ENCODE measurements at places on chromosomes 6 and 20.

DNA sequence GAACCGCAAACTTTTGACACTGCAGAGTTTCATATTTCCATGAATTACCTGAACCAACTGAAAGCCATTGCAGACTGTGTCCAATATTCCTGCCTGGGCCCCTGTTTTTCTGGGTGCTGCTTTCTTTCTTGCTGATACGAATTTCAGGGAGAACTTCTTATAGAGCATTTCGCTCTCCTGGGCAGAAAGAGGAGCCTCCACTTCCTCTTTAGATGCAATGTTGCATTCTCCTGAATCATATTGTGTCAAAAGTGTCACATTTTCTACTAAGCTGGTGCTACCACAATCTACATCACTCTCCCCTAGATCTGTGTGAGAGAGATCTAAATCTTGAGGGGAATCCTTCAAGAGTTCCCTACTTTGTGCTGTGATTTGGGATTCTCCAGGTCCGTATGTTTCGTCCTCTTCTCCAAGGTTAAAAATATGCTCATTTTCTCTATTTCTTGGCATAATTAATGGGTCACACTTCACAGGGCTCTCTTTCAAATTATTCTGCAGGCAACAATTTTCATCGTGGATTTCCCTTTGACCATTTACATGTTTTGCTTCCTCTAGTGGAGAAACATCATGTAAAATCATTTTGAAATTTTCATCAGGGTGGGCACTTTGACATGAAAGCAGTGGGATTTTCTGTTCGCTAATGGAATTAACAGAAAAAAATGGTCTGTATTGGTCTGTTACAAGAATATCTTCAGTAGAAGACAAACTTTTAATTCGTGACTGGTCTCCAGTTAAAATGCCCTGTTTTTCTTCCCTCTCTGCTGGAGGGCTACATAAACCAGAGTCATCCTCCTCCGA, 102.3 kb downstream of the DST start:
- DNase-seq, result no peak

GRCh38 chr6:39310542-39310941, 3.7 kb downstream of the KCNK17 start:
- DNase-seq, result no peak

DNA sequence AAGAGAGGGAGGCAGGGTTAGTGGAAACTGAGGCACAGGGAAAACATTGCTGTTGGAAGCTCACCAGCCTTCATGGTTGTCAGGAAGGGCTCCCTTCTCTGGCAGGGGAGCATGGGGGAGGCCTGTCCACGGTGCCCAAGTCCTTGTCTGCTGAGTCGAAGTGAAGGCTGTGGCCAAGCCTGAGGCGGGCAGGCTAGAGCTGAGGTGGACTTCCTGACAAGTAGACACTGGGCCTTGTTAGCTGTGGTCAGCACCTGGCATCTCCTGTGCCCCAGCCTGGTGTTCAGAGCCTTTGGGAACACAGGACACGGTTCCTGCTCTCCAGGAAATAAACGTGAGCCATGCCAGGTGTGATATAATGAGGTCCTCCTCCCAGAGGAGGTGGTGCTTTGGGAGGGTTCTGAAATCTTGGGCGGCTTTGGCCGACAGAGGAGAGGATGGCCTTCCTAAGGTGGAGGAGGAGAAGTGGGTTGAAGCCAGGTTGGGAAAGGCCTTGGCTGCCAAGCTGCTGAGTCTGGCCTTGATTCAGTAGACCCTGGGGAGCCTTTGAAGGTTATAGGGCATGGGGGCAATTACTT, 138.4 kb upstream of the RNF24 start:
- DNase-seq, result no peak

DNA sequence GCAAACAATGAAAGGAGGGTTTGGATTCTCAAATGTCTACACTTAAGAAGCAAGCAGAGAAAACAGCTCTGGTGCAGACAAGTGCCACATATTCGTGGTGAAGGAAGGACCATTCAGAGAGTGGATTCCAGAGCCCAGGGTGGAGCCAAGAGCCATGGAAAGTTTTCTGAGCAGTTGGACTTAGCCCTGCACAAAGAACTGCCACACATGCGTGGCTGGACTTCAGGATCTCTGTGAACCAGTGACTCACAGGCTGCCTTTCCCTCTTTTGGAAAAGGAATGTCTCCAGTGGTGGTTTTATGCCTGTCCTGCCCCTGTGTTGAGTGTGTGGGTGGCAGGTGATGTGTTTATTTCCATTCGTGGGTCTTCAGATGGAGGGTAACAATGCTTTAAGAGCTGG, 489.5 kb downstream of the CDH26 start:
- DNase-seq, result no peak

DNA sequence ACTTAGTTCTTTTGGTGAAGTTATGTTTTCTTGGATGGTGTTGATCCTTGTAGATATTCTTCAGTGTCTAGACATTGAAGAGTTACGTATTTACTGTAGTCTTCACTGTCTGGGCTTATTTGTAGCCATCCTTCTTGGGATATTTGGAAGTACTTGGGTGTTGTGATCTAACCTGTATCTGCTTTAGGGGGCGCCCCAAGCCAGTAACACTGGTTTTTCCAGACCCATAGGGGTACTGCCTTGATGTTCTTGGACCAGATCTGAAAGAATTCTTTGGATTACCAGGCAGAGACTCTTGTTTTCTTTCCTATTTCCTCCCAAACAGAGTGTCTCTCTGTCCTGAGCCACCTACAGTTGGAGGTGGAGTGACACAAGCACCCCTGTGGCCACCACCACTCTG, 309.1 kb upstream of the IMPG1 start:
- DNase-seq, result no peak

- DNase-seq, result no peak
These were observed 466.3 kb upstream of the PLCB4 start for GRCh38 chr20:8602389-8603116.

- no peak for DNase-seq
These were observed 188.2 kb upstream of the FOXQ1 start for GRCh38 chr6:1123386-1124375.

DNA sequence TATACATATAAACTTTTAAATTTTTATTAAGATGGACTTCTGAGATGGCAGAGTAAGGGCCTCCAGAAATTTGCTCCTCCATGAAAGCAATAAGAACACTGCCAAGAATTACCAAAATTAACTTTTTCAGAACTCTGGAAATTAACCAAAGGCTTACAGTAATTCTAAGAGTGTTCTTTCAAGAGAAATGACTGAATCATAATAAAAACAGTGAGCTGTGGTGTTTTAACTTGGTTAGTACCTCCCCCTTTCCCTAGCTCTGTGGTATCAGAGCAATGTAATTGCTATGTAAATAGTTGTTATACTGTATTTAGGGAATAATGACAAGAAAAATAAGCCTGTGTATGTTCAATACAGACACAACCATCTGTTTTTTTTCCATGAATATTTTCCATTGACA, 19.0 kb downstream of the HECA start:
- no peak for DNase-seq

DNA sequence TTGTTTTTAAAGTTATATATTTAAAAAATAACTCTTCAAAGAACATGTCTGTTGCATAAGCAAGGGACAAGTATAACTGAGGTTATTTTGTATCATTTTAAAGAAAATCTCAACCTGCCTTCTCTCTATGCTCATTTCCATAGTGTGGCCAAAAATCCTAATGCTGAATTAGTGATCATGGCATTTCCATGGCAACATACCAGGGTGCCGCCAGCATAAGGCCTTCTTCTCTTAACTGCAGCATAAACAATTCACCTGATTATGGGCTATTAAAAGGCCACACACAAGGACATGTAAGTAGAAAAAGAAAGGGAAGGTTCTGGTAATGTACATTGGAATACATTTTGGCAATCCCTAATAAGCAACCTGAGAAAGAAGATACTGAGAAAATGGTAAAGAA, 95.1 kb upstream of the RNF217 start:
- no peak for DNase-seq

- DNase-seq, result no peak
These were observed 339.9 kb upstream of the ARID1B start for GRCh38 chr6:156437121-156437879.

DNA sequence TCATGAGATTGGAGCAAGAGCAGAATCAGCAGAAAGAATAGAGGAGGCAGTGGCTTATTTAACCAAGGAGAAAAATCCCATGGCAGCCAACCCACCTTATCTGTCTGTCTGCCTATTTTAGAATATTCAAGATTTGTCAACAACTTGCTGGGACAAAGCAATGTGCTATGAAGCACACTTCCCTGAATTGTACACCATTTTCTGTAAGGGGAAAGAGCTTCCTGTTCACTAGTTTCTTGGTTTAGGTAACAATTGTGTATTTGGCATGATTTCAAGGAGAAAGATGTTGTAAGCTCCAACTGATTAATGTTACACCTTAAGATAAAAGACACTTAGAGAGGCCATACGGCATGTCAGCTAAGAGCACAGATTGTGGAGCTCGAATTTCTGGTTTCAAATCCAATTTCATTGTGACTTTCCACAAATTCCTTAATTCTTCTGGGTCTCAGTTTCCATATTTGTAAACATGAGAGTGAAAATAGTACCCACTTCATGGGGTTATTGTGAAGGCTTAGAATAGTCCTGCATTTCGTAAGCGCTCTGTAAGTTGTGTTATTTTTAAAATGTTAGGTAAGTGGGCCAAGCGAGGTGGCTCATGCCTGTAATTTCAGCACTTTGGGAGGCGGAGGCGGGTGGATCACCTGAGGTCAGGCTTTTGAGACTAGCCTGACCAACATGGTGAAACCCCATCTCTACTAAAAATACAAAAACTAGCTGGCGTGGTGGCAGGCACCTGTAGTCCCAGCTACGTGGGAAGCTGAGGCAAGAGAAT, 4.8 kb upstream of the MUC22 start:
- no peak for DNase-seq

GRCh38 chr6:20605581-20605980, 71.3 kb downstream of the CDKAL1 start:
- DNase-seq, result no peak

- no peak for DNase-seq
These were observed 489.8 kb upstream of the SOX4 start for GRCh38 chr6:21103626-21104224.

DNA sequence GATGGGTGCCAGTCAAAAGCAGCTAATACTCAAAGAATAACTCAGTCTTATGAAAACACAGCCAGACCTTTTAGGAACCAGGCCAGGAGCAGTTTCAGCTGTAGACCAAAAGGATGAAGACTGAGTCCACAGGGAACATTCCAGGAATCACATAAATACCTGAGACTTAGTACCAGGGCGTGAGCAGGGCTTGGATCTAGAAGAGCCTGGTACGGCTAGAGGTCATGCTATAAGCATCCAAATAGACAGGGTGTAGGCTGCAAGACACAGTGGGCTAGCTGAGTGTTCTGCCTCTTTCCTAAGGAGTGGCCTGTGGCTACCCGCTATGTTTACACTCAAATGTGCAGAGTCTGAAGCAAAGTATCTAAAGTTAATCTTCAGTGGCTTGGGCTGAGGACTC, 29.5 kb upstream of the LRRC1 start:
- no peak for DNase-seq

GRCh38 chr6:37155394-37156312, 14.3 kb upstream of the PIM1 start:
- peak; percentile 83 for DNase-seq

DNA sequence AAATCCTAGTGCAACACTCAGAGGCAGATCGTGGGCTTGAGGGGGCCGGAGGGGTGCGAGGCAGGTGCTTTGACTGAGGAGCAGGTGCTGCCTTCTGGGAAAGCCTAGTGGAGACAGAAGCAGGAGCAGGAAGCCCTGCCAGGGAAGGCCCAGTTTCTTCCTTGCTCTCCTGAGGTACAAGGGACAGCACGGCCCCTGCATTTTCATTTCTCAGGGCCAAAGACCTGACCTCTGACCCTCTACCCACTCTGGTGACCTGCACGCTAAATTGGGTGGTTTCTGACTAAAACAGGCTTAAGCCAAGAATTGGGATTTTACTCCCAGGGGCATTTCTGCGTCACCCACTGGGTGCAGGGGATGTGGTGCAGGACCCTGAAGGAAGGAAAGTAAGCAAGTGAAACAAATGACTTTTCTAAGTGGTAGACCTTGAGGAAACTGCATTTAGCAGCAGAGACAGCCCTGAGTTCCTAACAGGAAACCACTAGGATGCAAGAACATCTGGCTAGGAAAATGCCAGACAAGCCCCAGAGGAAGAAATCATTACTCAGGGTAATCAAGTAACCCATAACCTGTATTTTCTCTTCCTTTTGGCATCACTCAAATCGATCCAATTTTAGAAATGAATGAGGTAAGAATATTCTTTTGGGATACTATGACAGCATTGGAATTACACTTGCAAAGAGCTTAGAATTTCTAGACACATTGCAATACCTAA, 141.7 kb downstream of the CD164 start:
- DNase-seq, result no peak

DNA sequence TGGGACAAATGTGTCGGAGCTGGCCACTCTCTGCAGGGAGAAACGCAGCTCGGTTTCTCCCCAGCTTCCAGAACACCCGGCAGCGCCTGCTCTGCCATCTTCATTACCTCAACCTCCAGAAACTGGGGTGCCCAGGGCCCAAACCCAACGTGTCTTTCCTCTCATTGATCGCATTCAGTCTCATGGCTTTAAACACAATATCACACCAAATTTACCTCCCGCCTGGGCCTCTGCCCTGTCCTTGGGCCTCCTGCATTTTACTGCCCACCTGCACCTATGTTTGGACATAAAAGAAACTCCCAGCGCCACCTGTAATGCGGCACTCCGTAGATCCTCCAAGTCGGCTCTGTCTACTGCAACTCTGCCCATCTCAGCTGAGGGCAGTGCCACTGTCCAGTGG, 22.2 kb downstream of the SERPINB6 start:
- DNase-seq, result no peak

DNA sequence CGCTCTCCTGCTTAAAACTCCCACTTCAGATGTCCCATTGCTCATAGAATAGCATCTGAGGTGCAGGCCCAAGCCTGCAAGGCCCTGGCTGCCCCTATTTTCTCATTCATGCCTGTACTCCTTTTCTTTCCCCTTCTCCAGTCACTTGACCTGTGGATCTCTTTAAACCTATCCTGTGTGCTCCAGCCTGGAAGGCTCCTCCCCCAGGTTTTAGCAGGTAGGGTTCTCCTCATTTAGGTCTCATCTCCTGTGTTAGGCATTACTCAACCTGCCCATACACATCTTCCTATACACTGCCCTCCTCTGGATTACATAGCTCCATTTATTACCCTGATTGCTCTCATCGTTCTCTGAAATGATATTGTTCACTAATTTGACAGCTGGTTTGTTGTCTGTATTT, 185.3 kb downstream of the BACH2 start:
- no peak for DNase-seq

GRCh38 chr6:83589076-83589475, 76.7 kb downstream of the PRSS35 start:
- DNase-seq, result no peak

GRCh38 chr20:50772420-50773185, 22.3 kb upstream of the BCAS4 start:
- DNase-seq, result no peak

GRCh38 chr6:34412643-34413214, 13.1 kb downstream of the RPS10 start:
- DNase-seq, result no peak

GRCh38 chr6:122798099-122798641, 9.1 kb downstream of the SMPDL3A start:
- DNase-seq, result no peak

- DNase-seq, result no peak
These were observed 150.4 kb downstream of the BTBD3 start for GRCh38 chr20:12068121-12068520.

- DNase-seq, result peak; percentile 61
These were observed 112.1 kb downstream of the ASXL1 start for GRCh38 chr20:32470025-32470861.

GRCh38 chr6:106258726-106259125, 66.8 kb downstream of the ATG5 start:
- DNase-seq, result no peak

- no peak for DNase-seq
These were observed 38.4 kb upstream of the FUCA2 start for GRCh38 chr6:143549949-143550268.

GRCh38 chr6:121733234-121733633, 297.8 kb downstream of the GJA1 start:
- no peak for DNase-seq
